ENCODE measurements at places on chromosomes 3 and 15.

DNA sequence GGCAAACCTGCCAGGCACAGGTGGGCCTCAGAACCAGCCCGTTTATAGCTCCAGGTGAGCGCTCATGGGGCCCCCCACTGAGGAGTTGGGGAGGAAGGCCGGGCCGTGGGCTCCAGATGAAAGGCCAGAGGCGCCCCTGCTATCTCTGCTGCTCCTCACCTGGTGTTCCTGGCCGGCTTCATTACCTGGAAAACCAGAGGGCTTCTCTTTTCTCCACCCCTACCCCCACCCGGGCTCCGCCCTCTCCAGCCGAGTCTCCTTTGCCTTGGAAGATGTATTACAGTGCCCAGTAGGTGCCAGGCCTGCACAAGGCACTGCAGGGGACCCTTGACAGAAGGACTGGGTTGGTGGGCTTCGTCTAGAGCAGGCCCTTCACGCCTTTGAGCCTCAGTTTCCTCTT lies 111.4 kb downstream of the WNT7A start:
- no peak for DNase-seq

GRCh38 chr15:90042766-90043529 lies 41.8 kb downstream of the ZNF710 start:
- DNase-seq: no peak

DNA sequence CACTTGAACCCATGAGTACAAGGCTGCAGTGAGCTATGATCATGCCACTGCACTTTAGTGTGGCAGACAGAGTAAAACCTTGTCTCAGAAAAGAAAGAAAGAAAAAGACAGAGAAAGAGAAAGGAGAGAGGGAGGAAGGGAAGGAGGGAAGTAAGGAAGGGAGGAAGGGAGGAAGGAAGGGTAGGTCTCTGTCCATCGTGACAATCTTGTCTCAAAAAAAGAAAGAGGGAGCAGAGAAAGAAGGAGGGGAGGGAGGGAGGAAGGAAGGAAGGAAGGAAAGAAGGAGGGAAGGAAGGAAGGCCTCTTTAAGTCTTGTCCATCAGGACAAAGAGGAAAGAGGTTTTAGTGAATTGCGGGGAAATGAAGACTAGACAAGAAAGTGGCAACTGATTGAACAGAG lies 122.2 kb downstream of the ETFA start:
- DNase-seq: no peak

GRCh38 chr3:69784954-69785514 lies 45.8 kb downstream of the MITF start:
- no peak for DNase-seq

DNA sequence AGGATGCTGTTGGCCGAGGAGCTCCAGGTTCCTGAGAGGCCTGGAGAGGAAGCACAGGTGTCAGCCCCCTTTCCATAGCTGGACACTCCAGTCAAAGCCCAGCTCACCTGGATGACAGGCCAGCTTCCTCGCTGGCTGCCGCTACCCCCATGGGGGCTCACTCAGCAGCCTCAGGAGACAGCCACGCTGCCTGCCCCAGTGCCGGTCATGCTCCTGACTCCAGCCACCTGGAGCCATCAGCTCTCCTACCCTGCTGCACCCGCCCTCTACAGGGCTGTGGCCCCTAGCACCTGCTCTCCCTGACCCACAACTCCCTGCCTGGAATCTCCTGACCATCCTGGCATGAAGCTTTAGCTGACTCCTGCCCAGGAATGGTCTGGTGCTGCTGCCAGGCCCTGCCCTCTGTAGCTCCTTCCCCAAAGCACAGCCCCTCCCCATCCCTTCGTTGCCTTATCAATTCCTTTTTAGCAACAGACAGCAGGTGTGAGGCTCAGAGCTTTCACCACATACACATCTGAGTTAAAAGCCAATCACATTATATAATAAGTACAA lies 94.2 kb downstream of the NUP210 start:
- no peak for DNase-seq

- no peak for DNase-seq
Observed at GRCh38 chr3:30644615-30645014, 38.2 kb downstream of the TGFBR2 start.

GRCh38 chr3:99928771-99929744 lies 111.4 kb downstream of the CMSS1 start:
- DNase-seq: no peak

DNA sequence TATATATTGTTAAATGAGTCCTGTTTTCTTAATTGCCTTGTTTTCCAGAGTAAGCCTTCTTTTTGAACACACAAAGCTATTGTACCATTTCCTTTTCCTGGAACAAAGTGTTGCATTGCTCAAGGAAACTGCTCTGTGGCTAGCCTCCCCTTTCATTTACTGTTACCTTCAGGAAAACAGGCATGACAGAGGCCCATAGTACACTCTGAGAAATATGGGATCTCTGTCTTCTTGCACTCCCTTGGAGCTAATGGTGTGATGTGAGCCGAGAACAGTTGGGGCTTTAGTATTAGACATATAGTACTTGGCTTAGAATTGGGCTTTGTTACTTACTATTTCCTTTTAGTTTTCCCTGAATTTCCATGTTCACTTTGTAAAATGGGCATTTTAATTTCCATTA lies 193.7 kb downstream of the GHSR start:
- no peak for DNase-seq

DNA sequence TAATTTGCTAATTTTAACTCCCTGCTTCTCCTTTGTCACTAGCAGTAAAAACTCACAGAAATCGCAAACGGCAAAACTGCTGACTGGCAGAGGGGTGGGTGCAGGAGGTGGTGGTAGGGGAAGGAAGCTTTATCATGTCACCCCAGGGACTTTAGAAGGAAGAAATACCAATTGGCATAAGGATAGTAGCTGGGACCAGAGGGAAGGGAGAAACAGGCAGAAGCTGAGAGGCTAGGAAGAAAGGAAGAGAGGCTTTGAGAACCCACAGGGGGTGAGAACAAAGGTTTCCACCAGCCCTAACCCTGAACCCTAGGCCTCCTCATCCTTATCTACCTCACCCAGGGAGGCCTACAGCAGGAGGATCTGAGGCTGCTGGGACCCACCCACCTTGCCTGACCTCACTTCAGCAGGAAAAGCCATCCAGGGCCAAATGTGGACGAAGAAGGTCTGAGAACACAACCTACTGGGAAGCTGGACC lies 10.7 kb downstream of the ITGB5 start:
- no peak for DNase-seq

GRCh38 chr15:70051948-70052633 lies 45.6 kb downstream of the TLE3 start:
- no peak for DNase-seq

DNA sequence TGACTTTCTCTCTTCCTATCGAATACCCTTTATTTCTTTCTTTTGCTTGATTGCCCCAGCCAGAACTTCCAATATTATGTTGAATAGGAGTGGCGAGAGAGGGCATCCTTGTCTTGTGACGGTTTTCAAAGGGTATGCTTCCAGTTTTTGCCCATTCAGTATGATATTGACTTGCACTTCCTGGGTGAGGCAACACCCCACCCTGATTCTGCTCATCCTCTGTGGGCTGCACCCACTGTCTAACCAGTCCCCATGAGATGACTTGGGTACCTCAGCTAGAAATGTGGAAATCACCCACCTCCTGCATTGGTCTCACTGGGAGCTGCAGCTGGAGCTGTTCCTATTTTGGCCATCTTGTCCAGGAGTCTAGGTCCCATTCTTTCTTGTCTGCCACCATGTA lies 44.8 kb upstream of the KCNH8 start:
- DNase-seq: no peak

DNA sequence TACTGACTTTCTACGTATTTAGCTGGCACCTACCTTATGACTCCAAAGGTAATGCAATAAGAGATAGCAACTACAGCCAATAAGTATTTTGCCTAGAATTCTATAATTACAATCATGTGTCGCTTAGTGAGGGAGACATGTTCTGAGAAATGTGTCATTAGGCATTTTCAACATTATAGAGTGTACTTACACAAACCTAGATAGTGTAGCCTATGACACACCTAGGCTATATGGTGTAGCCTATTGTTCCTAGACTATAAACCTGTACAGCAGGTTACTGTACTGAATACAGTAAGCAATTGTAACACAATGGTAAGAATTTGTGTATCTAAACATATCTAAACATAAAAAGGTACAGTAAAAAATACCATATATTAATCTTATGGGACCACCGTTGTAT lies 363.4 kb upstream of the DPH6 start:
- DNase-seq: no peak

DNA sequence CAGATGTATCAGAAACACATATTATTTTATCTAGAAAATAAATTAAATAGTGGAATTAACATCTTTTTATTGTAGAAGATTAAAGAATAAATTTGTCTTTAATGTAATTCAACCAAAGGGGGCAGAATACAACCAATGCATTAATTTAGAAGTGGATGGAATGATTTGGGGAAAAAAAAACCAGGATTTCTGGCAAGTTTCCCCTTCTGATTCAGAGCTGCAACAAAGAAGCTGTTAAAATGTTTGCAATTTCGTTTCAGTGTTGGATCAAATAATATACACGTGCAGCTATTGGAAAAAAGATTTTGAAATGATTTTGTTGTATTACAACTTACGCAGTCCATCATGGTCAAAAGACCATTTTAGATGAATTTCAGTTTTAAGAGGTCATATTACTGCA lies 71.6 kb upstream of the ZNF280D start:
- no peak for DNase-seq

DNA sequence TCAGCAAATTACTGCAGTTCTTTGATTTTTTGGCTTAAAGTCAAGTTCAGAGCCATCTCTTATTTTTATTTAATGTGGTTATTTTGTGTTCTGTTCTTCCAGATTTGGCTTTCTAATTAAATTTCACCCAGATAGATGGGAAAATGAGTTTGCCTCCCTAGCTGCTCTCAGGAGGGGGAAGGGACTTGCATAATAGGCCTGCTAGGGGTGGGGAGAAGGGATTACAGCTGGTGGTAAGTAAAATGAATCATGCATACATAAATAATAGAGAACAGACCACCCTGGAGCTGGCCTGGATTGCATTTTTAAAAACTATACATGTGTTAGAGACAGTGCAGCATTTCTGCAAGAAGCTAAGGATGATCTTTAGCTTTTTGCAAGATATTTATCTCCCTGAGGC lies 3.9 kb upstream of the PXYLP1 start:
- DNase-seq: no peak

DNA sequence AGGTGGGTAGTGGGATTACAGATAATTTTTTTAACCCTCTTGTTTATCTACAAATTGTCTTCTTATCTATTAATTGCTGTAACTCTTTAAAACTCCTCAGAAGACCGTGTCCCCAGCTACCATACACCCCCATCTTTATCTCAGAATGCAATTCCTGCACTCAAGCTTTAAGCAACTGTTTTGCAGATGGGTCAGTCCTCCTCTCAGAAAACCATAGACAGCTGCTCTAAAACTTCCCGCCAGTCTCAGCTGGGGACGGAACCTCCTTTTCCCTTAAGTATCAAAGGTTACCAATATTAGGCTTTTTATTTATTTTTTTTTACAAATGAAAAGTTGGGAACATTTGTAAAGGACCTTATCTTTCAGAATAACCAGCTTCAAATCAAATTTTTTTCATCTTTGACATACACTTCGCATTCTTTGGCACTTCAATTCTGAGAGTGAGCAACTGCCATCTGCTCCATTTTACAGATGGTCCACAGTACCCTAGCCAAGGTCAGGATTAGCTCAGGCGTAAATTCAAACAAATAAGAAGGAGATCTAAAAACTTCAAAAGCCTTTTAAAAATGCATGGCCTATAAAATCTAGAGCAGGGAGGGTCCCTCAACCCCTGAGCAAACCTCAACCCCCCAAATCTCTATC lies 1.3 kb downstream of the GATM start:
- DNase-seq: no peak

DNA sequence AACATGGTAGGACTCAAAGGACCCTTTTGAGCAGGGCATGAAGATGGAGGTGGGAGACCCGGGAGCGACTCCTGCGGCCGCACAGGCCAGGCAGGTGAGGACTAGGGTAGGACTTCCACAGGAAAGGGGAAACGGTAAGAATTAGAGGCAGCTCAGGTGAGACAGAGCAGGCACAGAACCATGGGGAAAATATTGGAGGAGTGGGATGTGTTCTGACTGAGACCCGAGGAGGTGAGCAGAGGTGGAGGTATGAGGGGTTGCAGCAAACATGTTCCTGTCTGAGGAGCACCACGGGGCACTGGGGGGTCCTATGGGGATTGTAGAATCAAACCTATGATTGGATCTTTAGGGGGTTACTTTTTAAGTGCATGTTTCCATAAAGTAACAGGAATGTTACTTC lies 1.4 kb upstream of the ISG20 start:
- no peak for DNase-seq

- no peak for DNase-seq
Observed at GRCh38 chr3:89261673-89262072, 154.3 kb downstream of the EPHA3 start.

- DNase-seq: no peak
Observed at GRCh38 chr3:196408565-196409300, 23.5 kb downstream of the UBXN7 start.

GRCh38 chr3:128799653-128800052 lies 73.7 kb downstream of the RAB7A start:
- DNase-seq: no peak

- peak; percentile 45 for DNase-seq
Observed at GRCh38 chr3:20038699-20039465, 1.4 kb upstream of the KAT2B start.

GRCh38 chr3:140710711-140711389 lies 33.0 kb downstream of the TRIM42 start:
- DNase-seq: no peak

DNA sequence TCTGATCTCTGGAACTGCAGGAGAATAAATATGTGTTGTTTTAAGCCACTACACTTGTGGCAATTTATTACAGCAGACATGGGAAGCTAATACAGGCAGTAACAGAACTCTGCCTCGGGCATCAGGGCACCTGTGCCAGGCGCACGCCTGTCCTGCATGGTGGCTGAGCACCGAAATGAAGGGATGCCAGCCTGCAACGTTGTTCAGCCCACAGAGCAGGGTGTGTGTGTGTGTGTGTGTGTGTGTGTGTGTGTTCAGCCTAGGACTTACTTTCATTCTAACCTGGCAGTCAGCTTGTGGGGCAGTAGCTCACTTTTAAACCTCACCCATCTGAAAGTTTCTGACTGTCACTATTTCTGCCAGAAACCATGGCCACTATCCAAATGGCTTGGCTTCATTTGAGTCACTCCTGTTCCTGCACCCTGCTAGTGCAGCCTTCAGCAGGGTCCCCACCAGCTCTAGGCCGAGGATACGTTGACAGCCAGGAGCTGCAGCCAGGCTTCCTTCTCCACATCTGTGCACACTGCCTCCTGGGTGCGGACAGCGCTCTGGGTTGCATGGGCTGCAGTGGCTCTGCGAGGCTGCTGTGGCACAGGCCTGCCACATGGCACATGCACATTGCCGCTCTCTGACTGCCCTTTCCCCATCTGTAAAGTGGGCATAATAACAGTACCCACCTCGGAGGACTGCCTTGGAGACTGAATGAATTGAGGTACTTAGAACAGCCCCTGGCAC lies 4.5 kb downstream of the UROC1 start:
- no peak for DNase-seq

DNA sequence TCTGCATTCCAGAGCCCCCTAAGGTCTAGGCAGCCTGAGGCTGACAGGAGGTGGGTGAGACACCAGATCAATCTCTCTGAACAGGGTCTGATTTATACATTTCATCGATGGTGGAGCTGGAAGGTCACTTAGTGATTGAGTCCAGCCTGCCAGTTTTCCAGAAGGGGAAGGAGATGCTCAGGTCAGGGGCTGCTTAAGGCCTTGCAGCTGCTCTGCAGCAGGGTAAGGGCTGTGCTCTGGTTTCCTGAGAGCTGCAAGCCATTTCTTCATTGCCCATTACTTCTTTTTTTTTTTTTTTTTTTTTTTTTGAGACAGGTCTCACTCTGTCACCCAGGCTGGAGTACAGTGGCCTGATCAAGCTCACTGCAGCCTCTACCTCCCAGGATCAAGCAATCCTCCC lies 10.7 kb downstream of the TADA3 start:
- no peak for DNase-seq
